NCI-H1092 (cell line): ENCODE measurements at places on chromosomes 1 and 21.

GRCh38 chr1:60835649-60836048 is 246.7 kb upstream of the NFIA start:
- no peak for DNase-seq

- DNase-seq = no peak
These were observed 490.4 kb downstream of the PTPRC start for GRCh38 chr1:199129247-199129646.

- DNase-seq = no peak
These were observed 141.8 kb downstream of the HIVEP3 start for GRCh38 chr1:41776891-41777441.

- no peak for DNase-seq
These were observed 27.2 kb downstream of the IRF2BP2 start for GRCh38 chr1:234582681-234583301.

DNA sequence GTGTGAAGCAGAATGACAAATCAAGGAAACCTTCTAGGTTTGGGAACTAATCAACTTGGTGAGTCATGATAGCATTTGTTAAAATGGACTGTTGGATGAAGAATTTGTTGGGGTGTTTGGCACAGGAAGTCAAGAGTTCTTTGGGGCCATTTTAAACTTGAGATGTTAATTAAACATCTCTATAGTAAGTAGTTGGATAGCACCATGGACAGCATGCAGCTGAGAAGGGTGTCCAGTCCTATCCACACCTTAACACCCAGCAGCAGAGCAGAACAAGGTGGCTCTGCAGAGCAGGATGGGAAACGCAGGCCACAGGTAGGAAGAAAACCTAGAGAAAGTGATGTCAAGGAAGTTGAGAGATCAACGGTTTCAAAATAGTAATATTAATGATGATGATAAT is 52.5 kb downstream of the TNR start:
- no peak for DNase-seq

GRCh38 chr1:173347282-173347818 is 129.8 kb upstream of the PRDX6 start:
- no peak for DNase-seq

- DNase-seq = no peak
These were observed 371.7 kb upstream of the LRRC7 start for GRCh38 chr1:69196071-69196470.

GRCh38 chr1:111980686-111981085 is 8.8 kb downstream of the KCND3 start:
- DNase-seq = peak; percentile 24

DNA sequence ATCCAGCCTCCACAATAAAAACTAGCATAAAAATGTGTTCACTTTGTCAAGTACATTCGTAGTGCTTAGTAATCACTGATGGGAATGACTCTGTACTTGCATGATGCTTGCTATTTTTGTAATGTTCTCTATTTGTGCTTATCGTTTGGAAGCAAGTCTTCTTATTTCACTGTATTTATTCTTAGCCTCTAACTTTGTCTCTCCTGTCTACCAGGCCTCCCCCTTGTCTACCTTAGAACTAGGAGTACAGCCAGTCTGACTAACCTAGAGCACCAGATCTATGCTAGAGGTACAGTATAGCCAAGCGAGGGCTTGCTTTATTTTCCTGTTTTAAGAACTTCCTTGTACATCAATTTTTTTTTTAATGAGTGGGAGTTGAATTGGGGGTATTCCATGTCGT is 108.2 kb downstream of the VPS13D start:
- DNase-seq = no peak

- DNase-seq = no peak
These were observed at the start of gene TRABD2B for GRCh38 chr1:47997289-47998200. Gene TRABD2B (minus strand): TSS chr1:47997385.

- DNase-seq = no peak
These were observed 45.3 kb downstream of the ZSCAN20 start for GRCh38 chr1:33517596-33518250.

- no peak for DNase-seq
These were observed 19.8 kb upstream of the SMYD3 start for GRCh38 chr1:246526915-246527314.

- no peak for DNase-seq
These were observed 20.2 kb downstream of the MACO1 start for GRCh38 chr1:25450891-25451290.

GRCh38 chr1:201551877-201552731 is 13.2 kb downstream of the NAV1 start:
- no peak for DNase-seq
